ENCODE measurements at places on chromosomes 1 and 21.

DNA sequence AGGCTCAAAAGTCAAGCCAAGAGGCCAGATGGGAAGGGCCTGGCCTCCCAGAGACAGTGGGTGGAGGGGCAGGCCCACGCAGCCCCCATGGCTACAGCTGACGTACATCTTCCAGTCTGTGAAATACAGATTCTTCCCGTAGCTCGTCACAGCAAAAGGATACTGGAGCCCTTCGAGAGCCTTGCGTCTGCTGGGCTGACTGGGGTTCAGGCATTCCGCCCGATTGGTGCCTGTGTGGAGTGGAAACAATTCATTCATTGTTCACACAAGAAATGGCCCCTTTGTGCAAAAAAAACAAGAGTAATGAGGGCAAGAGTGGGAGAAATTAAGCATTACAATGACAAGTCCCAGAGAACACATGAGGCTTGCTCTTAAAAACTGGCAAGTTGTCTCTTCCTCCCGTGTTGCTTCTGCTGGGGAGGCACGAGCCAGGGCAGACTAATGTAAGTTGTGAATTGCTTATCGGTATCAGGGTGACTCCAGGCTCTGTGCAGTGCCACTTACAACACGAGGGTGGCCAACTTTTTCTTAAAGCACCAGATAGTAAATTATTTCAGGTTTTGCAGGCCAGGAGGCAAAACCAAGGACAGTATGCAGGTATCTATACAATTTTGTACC is 85.1 kb downstream of the NID1 start:
- no peak for DNase-seq

DNA sequence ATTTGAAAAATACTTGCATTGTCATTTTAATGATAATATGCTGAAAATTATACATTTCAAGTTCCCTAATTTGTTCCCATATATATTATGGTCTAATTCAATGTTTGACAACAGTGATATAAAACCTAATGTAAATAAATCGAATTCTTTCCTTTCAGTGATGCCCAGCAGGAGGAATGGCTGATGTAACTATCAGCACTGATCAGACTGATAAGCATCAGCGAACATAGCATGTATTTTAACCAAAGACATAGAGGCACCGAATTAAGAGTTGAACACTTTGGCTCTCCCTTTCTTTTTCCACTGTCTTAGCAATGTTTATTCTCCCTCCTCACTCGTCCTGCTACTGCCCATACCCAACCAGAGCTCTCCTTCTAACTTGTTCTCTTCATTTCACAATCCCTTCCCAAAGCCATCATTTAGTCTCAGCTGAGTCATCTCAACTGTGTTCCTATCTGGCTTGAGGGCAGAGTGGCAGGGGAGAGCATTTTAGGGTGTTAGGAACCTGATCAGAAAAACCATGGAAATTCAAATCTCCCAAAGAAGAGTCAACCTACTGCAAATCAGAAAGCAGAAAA is 58.8 kb upstream of the C1orf115 start:
- DNase-seq, result no peak

GRCh38 chr1:170267317-170267716 is 121.6 kb downstream of the NTMT2 start:
- no peak for DNase-seq

- no peak for DNase-seq
These were observed 1.1 kb downstream of the TOR3A start for GRCh38 chr1:179082999-179083335.

DNA sequence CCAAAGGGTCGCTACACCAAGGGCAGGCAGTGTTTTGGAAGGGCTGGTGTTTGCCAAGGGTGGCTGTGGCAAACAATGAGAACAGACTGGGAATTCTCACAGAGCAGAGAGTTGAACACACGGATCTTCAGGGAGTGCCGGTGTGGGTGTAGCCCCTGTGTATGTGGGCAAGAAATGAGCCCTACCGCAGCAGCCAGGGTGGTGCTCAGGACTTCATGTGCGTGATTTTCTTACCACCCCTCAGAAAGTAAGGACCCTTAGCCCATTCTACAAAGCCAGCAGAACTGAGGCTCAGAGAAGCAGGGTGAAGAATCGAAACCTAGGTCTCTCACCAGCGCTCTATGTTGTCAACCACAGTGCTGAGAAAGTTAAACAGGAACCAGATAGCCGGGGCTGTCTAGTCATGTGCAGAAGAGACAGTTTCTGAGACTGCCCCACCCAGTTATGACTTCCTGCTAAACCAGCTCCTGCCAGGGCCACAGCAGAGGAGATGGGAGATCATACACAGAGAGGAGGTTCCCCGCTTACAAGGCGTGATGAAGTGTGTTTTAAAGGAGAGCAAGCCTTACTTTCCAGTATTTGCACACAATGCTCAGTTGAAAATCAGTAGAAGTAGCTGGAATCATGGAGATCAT is 21.9 kb upstream of the MORC3 start:
- DNase-seq, result peak; percentile 54

- no peak for DNase-seq
These were observed 118.0 kb downstream of the CASZ1 start for GRCh38 chr1:10678402-10678801.

- DNase-seq, result no peak
These were observed 51.7 kb upstream of the DUSP10 start for GRCh38 chr1:221793439-221794078.

- no peak for DNase-seq
These were observed 209.7 kb downstream of the LRRC7 start for GRCh38 chr1:69777423-69777822.

GRCh38 chr1:117919376-117919775 is 10.0 kb downstream of the GDAP2 start:
- DNase-seq, result no peak

DNA sequence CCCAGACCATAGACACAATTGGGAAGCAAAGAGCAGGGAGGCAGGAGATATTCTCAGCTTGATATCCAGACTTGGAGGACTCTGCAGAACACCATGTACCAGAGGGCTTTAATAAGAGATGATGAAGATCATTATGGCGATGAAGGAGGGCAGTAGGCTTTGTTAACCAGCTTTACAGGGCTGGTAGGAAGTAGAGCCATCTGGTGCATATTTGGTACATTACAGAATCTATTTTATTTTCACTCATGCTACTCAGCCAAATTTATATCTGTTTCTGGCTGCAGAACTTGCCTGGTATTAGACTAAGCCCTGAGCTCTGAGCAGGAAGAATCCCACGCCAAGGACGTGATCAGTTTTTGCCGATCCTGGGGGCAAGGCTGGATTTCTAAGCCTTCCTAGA is 61.8 kb upstream of the SYT6 start:
- no peak for DNase-seq

DNA sequence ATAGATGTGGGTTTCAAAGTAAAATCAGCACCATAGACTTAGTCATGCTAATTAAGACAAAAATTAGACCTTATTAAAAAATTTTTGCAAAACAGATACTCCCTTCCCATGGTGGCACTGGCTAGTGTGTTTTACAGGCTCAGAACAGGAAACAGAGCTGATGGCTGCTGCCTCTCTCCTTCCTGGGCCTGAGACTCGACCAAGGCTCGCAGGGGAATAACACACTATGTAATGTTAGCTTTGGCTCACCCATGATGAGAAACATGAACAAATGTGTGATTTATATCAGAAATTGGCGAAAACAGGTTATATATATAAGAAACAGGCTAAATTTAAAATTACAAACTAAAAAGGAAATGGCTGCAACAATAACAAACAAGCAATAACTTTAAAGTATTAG is 50.7 kb downstream of the ERG start:
- no peak for DNase-seq

GRCh38 chr1:113663165-113663951 is 95.9 kb downstream of the PHTF1 start:
- DNase-seq, result no peak

DNA sequence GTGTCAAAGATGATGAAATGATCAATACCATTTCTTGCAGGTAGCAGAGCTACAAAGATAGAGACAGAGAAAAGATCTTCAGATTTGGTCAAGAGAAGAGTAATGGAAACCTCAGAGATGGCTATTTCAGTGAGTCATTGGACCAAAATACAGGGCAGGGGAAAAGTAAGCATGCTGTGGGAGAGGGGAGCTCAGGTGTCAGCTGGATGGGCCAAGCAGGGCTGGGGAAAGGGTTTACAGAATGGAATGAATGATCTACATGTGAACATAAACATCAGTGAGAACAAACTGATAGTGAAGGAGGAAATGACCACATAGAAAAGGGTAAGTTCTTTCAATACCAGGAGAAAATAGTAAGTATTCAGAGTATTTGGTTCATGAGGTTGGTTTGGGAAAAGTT is 61.4 kb upstream of the CNN3 start:
- no peak for DNase-seq

- no peak for DNase-seq
These were observed 26.4 kb upstream of the DARS2 start for GRCh38 chr1:173798078-173798477.

DNA sequence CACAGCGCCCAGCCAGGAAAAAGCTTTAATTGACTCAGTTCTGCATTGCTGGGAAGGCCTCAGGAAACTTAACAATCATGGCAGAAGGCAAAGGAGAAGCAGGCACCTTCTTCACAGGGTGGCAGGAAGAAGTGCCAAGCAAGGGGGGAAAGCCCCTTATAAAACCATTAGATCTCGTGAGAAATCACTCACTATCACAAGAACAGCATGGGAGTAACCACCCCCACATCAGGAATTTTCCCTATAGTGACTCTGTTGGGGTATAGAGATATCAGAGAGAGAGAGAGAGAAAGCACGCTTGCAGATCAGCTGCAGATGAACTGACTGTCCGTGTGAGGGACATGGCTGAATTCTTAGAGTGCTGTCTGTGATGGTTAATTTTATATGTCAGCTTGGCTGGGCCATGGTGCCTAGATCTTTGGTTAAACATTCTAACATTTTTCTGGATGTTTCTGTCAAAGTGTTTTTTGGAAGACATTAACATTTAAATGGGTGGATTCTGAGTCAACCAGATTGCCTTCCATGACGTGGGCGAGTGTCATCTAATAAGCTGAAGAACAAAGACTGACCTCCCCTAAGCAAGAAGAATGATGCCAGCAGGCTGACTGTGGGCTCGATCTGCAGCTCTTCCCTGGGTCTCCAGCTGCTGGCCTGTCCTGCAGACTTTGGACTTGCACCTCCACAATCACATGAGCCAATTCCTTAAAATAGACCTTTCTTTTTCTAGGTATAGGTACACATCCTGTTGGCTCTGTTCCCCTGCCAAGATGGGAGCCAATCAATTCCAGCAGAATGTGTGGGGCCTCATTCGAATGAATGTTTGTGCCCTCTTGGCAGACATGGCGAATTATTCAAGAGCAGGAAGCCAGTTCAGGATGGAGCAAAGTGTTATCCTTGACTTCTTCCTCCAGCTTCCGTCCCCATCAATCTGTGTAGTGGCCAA is 21.4 kb upstream of the CPT2 start:
- DNase-seq, result no peak

- no peak for DNase-seq
These were observed 6.6 kb upstream of the PTCH2 start for GRCh38 chr1:44849575-44850132.

DNA sequence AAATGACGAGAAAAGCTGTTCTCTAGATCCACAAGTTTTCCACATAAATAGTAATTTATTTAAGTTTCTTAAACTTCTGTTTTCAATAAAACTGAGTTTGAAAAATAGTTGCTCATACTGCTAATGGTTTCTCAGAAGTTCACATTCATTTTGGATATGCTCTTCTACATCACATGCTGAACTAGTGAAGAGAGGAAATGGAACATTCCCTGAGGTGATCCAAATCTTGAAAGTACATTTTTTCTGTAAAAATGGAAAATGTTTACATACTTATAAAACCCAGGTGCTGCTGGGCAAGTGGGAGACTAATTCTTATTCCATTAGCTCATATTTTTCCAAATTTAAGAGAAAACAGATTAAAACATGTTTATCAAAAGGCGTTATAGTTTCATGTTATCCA is 111.7 kb downstream of the ADGRL4 start:
- DNase-seq, result no peak

DNA sequence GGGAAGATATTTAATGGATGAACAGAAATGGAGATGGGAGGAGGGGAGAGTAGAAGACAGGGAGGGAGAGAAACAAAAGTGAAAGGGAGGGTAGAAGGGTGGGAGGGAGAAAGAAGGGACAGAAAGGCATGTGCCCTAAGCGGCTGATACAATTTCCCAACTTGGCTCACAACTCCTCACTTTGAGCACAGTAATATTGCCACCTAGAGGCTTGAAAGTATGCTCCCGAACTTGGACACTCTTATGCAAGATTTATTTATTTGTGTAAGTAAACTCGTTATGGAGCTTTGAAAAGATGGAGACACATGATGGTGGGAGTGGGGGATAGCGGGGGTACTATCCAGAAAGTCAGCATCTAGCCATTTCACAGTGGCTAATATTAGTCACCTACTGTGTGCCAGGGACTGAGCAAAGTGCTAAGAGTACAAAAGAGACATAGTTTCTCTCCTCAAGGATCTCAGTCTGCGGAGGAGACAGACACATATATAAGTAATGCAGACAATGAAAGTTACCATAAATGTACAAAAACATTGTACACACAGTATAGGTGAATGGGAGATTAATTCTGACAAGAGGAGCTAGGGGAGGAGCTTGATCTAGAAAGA is 189.7 kb downstream of the SEC16B start:
- DNase-seq, result no peak

DNA sequence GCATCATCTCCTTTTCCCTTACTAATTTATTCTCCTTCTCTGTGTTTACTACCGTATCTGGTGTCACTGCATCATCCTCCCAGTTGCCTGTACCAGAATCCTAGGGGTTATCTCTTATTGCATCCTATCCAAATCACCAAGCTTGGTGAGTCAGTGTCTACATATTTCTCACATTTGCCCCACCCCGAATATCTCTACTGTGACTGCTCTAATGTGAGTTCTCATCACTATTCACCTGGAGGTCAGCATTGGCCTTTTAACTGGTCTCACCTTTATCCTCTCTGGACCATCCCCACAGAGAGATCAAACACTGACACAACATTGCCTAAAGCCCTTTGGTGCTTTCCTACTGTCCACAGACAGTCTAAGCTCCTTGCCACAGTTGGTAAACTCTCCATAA is 45.7 kb upstream of the ZNF648 start:
- no peak for DNase-seq

DNA sequence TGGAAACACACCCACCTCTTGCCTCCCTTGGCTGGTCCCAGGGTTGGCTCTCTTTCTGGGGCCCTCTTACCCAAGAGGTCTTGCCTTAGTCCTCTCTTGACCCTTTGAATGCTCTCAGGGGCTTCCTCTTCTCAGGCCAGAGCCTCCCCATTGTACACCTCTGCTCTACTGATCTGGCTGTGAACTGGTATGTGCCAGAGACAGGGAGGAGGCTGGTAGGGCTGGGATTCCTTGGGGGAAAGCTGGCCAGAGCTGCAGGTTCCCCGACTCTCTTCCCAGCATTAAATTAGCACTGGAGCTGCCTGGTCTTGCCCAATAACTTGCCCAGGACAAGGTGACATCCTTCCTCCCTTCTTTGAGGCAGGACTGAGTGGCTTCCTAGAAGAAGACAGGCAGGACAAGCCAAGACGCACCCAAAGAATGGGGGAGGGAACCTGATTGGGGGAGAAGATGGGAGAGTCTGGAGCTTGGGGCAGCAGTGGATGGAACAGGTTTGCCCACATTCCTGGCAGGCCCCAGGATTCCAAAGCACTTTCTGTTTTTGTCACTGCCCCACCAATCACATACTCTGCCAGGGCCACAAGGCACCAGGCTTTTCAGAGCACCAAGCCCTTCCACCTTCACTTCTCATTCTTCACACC is 37.2 kb upstream of the CITED4 start:
- no peak for DNase-seq

Measured in activated CD4-positive, alpha-beta T cell treated with anti-CD3 and anti-CD28 coated beads, Interleukin-2, amount 50 U/mL, for 4 hours (primary cell).